Ovary (tissue), 10 donors: ENCODE measurements at places on chromosomes 11 and 22. TPM values are rescaled to one million over a fixed set of nuclear protein-coding genes. Genes with fewer than 3 reads are reported as not detected.

DNA sequence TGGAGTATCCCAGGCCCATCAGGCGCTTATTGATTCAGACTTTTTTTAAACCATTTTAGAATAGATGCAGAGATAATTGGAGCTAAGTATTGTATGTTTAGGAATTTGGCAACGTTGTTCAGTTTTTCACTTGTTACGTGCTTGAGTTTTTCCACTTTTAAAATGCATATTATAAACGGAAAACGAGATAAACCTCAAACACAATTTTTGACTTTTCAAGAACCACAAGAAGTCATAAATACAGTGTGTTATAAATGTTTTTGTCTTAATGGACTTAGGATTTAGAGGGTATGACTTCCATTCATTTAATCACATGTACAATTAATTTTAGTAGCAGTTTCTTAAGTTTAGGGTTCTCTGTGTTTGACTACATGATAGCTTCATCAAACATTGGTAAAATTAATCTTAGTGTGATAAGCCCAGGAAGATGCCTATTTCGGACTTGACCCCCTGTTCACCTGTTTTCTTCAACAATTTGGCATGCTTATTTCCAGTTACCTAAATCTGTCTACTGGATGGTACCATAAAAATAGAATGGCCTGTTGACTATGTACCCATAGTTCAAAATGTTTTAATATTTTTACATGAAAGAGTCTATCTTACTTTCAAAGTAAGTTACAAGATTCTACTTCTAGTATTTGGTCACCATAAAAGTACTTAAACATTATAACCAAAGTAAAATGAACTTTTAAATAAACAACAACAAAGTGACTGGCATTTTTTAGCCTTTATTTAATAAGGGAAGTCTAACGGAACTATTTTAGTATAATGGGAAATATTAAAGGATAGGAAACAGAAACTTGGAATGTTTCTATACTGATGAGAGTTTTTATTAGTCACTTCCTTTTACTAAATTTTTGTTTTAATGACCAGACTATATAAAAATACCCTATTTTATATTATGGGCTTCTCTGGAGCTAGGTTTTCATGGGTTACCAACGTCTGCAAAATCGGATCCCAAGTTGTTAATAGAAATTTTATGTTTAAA is 1.4 kb downstream of the ZC3H12C start:
- H3K27ac ChIP-seq, result peak overlapping the region; percentile 98
- no peak for DNase-seq
- peaks cover 2% of the 10 kb centered on the region for H3K4me1 ChIP-seq
- H3K27me3 ChIP-seq, result no peaks in the 10 kb centered on the region
- H3K4me3 ChIP-seq, result peak overlapping the region; percentile 86
- no peaks in the 10 kb centered on the region for H3K36me3 ChIP-seq

- H3K4me3 ChIP-seq, result no peak overlapping the region
- no peaks in the 10 kb centered on the region for H3K36me3 ChIP-seq
Measured at GRCh38 chr11:90704510-90704909, 481.7 kb upstream of the CHORDC1 start.

GRCh38 chr11:46520971-46521745 is 72.7 kb downstream of the AMBRA1 start:
- no peaks in the 10 kb centered on the region for H3K36me3 ChIP-seq
- no peak for DNase-seq
- H3K27ac ChIP-seq, result no peak overlapping the region
- peaks cover 3% of the 10 kb centered on the region for H3K4me1 ChIP-seq
- no peaks in the 10 kb centered on the region for H3K27me3 ChIP-seq

DNA sequence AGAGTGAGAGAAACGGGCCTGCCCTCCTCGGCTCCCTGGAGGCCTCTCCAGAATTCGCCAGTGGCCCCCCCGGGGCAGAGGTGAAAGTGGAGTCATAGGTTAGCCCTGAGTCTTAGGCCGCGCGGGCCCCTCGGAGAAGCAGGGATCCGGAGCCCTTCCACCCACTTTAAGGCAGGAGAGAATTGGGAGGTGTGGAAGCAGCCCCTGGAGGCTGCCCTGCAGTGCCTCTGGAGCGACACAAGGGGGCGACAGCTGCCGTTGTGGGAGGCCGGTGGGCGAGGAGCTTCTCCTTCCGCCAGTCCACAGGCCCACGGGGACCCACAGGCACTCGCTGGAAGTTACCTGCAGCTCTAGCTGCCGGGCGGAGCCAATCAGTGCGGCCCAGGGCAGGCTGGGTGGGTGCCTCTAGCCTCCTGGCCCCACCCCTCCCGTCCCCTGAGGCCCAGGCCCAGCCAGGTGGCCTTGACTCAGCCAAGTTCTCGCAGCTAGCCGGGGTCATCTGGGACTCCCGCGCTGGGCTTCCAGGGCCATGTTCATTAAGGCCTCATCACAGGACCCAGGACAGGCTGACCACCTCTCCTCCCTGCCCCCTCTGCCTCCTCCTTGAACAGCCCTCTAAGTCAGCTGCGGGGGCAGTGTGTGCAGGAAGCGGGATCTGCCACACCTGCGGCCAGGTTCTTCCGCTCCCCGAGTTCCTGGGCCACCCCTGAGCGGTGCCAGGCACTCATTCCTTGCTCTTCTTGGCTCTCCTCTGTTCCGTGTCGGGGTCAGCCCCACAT is 5.0 kb downstream of the DGKZ start:
- no peaks in the 10 kb centered on the region for H3K27me3 ChIP-seq
- H3K36me3 ChIP-seq, result no peaks in the 10 kb centered on the region
- peaks cover 24% of the 10 kb centered on the region for H3K4me1 ChIP-seq
- no peak overlapping the region for H3K4me3 ChIP-seq
- H3K27ac ChIP-seq, result no peak overlapping the region

GRCh38 chr22:44555046-44555445 is 57.0 kb upstream of the RTL6 start:
- no peak for DNase-seq
- no peak overlapping the region for H3K4me3 ChIP-seq
- H3K4me1 ChIP-seq, result peaks cover 3% of the 10 kb centered on the region
- H3K27me3 ChIP-seq, result no peaks in the 10 kb centered on the region
- H3K36me3 ChIP-seq, result no peaks in the 10 kb centered on the region

GRCh38 chr11:83682611-83682973 is 396.4 kb upstream of the CCDC90B start:
- H3K27ac ChIP-seq, result no peak overlapping the region
- DNase-seq, result no peak
- H3K4me1 ChIP-seq, result no peaks in the 10 kb centered on the region
- H3K36me3 ChIP-seq, result no peaks in the 10 kb centered on the region
- H3K27me3 ChIP-seq, result no peaks in the 10 kb centered on the region

- no peaks in the 10 kb centered on the region for H3K4me1 ChIP-seq
- no peak for DNase-seq
- no peaks in the 10 kb centered on the region for H3K27me3 ChIP-seq
Measured at GRCh38 chr11:96035740-96036078, 111.8 kb upstream of the MTMR2 start.

DNA sequence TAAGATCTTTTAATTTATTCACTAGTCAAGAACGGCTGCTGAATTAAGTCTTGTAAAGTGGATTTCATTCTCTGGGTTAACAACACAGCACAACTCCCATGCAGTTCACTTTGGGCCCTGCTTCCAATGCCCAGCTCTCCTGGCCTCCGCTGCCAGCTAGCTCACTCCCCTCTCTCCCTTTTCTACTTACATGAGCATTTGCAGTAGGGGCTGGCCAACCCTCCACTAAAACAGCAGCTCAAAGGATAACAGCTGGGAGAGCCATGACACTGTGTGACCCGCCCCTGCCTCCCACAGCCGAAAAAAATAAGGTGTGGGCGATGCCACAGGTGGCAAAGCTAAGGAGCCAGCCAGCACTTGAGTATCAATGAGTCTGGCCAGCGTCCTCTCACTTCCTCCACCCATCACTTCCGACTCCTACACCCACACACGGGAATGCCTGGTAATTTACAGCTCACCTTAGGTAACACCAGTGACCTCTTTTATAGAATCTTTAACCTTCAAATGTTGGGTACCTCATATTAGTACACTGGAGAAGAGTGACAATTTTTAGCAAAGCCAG is 56.8 kb downstream of the DGCR2 start:
- peaks cover 4% of the 10 kb centered on the region for H3K4me1 ChIP-seq
- DNase-seq, result no peak
- no peaks in the 10 kb centered on the region for H3K36me3 ChIP-seq
- no peak overlapping the region for H3K27ac ChIP-seq

DNA sequence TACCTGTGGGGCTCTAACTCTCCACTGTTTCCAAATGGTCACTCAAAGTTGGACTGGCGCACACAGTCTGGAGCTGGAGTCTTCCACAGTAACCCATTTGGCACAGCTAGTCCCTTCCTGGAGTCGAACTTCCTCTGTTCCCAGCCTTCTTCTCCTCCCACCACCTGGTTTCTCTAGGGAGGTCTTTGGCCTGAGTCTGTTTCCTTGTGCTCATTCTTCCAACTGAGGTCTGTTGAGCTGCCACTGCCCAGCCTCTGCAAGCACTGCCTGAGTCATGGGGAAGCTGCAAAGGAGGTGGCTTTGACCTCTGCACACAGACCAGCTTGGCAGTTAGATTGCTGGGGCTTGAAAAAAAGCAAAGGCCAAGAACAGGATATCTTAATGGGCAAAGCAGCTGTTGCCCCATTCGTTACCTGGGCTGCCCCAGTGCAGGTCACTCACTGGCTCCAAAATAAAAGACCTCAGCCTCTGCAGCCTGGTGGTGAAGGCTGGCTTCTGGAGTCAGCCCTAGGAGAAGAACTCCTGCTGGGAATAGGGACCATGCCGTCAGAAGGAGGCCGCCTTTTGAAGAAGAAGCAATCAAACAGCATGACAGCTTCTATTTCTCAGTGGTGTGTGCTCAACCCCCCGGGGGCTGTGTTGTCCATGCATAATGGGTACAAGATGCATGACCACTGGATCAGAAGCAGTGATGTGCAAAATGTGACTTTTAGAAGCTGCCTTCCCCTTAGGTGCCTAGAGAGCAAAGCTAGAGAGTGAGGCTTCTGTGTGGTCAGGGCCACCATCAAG is 3.0 kb downstream of the ADAMTS15 start:
- no peak overlapping the region for H3K27ac ChIP-seq
- no peaks in the 10 kb centered on the region for H3K27me3 ChIP-seq
- H3K36me3 ChIP-seq, result no peaks in the 10 kb centered on the region
- DNase-seq, result no peak
- H3K4me3 ChIP-seq, result no peak overlapping the region
- H3K4me1 ChIP-seq, result peaks cover 6% of the 10 kb centered on the region

- H3K27me3 ChIP-seq, result no peaks in the 10 kb centered on the region
- H3K4me3 ChIP-seq, result no peak overlapping the region
- no peak for DNase-seq
- no peaks in the 10 kb centered on the region for H3K36me3 ChIP-seq
- H3K27ac ChIP-seq, result no peak overlapping the region
Measured at GRCh38 chr11:45412051-45412471, 125.9 kb upstream of the SYT13 start.

GRCh38 chr11:96061069-96061468 is 137.2 kb upstream of the MTMR2 start:
- no peak overlapping the region for H3K4me3 ChIP-seq
- no peaks in the 10 kb centered on the region for H3K27me3 ChIP-seq
- H3K36me3 ChIP-seq, result no peaks in the 10 kb centered on the region
- H3K27ac ChIP-seq, result no peak overlapping the region
- DNase-seq, result no peak

DNA sequence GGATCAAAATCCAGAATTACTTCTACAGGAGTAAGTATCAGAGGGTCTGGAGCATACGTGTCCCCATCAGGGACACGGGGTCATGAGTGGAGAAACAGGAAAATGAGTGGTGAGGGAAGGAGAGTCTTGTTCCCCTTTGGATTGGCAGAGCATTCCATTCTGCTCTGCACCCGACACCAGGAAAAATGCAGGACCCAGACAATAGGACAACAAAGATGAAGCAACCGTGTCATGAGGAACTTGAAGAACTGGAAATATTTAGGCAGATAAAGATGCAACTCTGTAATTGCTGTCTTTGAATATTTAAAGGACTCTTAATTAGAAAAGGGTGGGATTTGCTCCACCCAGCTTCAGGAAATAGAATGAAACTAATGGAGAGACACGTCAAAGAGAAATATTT is 89.0 kb upstream of the BLID start:
- no peak for DNase-seq
- peaks cover 21% of the 10 kb centered on the region for H3K4me1 ChIP-seq
- no peak overlapping the region for H3K4me3 ChIP-seq

DNA sequence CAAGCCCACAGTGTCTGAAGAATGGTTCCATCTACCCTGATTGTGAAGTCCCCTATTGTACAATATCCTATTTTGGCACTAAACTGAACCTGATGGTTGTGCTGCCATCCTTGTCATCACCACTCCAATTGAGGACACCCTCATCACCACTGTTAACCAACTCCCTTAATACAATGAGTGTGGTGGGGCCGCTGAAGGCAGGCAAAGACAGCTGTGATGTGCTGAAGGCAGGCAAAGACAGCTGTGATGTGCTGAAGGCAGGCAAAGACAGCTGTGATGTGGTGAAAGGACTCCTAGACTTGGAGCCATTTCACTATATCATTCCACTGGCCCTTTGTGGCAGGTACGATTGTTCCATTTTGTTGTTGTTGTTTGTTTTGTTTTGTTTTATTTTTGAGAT is 481.6 kb downstream of the SOX6 start:
- no peak overlapping the region for H3K27ac ChIP-seq
- DNase-seq, result no peak
- no peaks in the 10 kb centered on the region for H3K27me3 ChIP-seq
- H3K36me3 ChIP-seq, result no peaks in the 10 kb centered on the region

GRCh38 chr11:2777386-2777785 is 77.6 kb upstream of the KCNQ1OT1 start:
- no peak overlapping the region for H3K4me3 ChIP-seq
- H3K36me3 ChIP-seq, result no peaks in the 10 kb centered on the region
- no peaks in the 10 kb centered on the region for H3K27me3 ChIP-seq
- peak; percentile 26 for DNase-seq

DNA sequence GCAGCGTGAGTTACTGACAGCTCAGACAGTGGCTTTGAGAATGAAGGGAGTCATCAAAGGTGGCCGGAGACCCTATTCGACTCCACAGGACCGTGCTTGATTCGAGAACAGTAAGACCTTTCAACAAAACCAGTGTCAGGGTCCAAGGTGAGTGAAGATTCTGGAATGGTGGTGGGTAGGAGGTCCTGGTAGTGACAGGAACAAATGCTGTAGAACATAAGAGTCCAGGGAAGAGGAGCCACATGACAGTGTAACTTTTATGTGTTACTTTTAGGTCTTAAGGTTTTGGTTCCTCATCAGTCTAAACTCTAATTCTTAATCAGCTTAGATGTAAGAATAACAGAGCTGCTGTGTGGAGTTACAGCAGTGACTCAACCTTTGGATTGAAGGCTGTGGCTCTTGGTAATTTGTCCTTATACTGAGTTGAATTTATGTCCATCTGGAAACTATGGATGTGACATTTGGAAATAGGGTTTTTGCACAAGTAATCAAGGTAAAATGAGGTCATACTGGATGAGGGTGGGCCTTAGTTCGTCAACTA is 1.8 kb downstream of the TBC1D22A start:
- no peak overlapping the region for H3K4me3 ChIP-seq
- no peak for DNase-seq
- no peak overlapping the region for H3K27ac ChIP-seq

Gene EFEMP2
- total RNA-seq, result 171 TPM
